Activated T-cell treated with anti-CD3 and anti-CD28 coated beads, Interleukin-2, amount 50 U/mL, for 24 hours (primary cell): ENCODE measurements at places on chromosomes 6 and 20.
A peak's percentile ranks its signal among the peaks of the same experiment; 100 is the strongest.

- peak; percentile 29 for DNase-seq
These were observed 800 bp upstream of the DYNLT1 start for GRCh38 chr6:158645064-158646022.

- DNase-seq = no peak
These were observed 339.7 kb downstream of the TBC1D32 start for GRCh38 chr6:120994573-120994967.

DNA sequence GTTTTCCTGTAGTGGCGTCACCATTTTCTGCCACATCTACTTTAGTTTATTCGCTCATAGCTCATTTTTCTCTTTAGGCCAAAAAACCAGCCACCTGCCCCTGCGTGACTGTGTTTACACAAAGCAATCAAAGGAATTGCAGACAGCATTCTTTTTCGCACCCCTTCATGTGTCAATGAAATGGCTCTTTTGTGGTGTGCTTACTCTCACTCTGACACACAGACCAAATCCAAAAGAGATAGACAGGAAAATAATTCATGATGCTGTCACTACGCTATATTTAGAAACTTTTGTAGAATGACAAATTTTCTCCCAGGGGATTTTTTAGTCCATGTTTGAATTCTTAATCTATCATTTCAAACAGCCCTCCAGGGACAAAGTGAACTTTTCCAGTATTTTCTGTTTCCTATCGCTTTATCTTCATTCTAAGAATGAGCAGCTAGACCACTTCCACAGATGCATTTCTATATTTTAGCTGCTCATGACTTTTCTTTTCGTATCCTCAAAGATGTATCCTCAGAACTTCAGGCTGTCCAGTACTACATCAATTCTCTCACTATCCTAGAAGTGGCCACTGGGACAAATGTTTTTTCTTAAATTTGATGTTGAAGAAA lies 37.9 kb upstream of the KHDRBS2 start:
- no peak for DNase-seq

- DNase-seq = peak; percentile 42
These were observed 60.8 kb downstream of the RBM38 start for GRCh38 chr20:57451795-57452661.

- DNase-seq = no peak
These were observed 178.6 kb downstream of the PLCB1 start for GRCh38 chr20:8310618-8311017.

DNA sequence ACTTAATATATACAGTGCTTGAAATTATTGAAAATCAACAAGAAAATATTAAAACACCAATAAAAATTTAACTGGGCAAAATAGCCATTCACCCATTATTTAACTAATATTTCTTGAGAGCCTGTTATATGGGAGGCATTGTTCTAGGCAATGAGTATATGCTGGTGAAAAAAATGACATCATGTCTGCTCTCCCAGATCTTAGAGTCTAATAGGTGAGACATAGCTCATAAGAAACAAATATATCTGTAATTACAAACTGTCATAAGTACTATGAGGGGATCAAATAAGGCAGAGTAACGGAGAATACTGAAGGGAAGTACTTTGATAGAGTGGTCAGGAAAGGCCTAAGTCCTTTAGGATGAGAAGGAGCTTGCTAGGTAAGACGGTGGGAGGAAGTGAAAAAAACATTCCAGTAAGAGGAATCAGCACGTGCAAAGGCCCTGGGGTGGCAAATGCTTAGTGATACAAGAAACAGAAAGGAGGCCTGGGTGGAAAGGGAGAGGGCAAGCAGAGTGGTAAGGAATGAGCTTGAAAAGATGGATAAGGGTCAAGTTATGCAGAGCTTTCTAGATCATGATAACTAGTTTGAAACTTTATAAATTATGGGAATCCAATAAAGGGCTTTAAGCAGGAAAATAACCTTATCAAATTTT lies 12.2 kb upstream of the FYN start:
- no peak for DNase-seq

DNA sequence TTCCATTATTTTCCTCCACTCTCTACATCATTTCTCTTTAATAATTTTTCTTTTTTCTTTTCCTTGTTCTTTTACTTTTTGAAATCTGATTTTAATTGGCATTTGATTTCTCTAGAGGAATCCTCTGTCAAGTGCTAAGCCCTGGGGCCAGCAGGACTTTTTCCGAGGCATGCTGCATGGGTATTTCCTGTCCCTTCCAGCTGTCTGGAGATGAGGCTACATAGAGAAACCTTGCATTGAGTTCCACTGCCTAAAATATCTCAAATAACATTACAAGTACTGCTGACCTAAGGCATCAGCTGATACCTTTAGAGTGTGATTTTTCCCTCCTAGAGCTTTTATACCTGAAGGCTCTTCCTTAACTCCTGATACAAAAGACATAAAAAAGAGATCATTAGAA lies 6.2 kb downstream of the RNF217 start:
- DNase-seq = no peak

- DNase-seq = no peak
These were observed 15.3 kb downstream of the TRAF3IP2 start for GRCh38 chr6:111590209-111590980.

GRCh38 chr6:166206510-166207283 lies 39.0 kb upstream of the TBXT start:
- no peak for DNase-seq
